Foreskin melanocyte (primary cell): ENCODE measurements at places on chromosomes 16 and 17.

- DNase-seq, result no peak
Observed at GRCh38 chr16:51971184-51971583, 575.8 kb downstream of the TOX3 start.

DNA sequence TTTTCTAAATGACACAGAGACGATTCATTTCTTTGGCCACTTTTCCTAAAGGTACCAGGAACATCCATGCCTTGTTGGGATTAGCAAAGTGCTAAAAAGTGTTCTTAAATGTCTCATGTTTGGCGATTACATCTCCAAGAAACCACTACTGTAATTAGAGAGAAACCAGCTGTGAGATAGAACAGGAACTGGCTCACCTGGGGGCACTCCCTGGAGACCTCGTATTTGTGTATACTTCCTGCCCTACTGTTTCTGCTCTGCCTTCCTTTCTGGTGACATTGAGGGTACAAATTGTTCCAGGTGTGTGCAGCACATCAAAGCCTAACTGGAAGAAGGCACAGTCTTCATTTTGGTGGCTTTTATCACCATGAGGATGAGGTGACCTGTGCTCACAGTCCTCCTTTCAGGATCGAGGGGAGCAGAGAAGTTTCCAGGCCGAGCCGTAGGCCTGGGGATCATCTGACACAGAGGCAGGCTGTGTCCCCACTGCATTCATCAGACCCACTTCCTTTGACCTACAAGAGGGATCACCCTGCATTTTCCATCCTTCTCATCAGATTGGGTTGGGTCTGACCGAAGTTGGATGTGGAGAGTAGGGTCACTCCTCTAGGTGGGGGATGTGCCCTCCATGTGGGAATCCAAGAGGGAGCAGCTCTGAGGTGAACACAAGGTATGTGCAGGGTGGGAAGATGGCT lies 23.7 kb downstream of the CCL4 start:
- DNase-seq, result no peak

GRCh38 chr17:19440421-19440820 lies 29.4 kb downstream of the RNF112 start:
- no peak for DNase-seq

DNA sequence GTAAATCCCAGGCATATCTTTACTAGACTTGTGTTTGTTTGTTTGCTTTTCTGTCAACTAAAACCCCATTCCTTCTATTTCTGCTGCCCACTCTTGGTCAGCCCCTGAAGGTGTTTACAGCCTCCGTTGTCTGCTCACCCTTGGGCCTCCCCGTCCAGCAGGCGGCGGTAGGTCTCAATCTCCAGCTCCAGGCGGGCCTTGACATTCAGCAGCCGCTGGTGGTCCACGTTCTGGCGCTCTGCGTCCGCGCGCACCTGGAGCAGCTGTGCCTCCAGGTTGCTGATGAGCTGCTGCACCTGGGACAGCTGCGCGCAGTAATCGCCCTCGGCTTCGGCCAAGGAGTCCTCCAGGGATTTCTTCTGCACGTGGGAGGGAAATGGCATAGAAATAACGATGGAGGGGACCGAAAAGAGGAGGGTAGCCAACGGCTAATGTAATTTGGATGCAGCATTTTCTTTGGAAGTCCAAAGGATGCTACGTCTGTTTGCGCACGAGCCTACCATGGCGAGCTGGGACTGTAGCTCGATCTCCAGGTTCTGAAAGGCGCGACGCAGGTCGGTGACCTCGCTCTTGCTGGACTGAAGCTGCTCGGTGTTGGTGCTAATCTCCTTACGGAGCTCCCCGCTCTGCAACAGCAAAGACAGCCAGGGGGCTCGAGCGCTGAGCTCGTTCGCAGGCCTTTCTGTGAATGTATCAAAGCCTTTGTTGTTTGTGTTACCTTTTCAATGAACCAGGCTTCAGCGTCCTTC lies 3.9 kb downstream of the KRT12 start:
- DNase-seq, result no peak

- DNase-seq, result no peak
Observed at GRCh38 chr16:67162506-67163163, 1.9 kb upstream of the HSF4 start.

- DNase-seq, result no peak
Observed at GRCh38 chr16:86213437-86214205, 296.7 kb upstream of the FOXF1 start.

DNA sequence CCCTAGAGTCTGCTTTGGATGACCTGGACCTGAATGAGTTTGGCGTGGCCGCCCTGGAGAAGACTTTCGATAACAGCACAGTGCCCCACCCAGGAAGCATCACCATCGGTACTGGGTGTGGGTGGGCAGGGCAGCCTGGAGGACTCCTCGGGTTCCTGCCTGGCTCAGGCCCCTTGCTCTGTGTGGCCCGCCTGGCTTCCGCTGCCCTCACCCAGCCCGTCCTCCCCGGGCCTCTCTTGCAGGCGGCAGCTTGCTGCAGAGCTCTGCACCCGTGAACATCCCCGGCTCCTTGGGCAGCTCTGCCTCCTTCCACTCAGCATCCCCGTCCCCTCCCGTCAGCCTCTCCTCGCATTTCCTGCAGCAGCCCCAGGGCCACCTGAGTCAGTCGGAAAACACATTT lies 24.5 kb downstream of the UNC13D start:
- no peak for DNase-seq

- DNase-seq, result no peak
Observed at GRCh38 chr17:57391857-57392471, 135.6 kb downstream of the MSI2 start.

GRCh38 chr17:10033449-10033848 lies 128.4 kb upstream of the RCVRN start:
- no peak for DNase-seq

DNA sequence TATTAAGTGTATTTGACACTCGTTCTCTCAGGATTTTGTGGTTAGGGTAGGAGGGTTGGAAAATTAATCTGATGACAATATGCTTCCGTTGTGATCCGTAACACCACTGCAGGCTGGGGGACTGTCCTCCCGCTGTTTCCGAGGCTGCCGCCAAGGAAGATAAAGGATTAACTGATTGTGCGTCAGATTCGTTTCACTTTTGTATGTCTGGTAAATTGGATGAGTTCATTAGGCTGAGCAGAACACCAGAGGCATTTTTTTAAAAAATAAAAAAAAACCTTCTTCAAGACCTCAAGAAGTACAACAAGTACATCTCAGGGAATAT lies 486.7 kb upstream of the SALL1 start:
- DNase-seq, result no peak

DNA sequence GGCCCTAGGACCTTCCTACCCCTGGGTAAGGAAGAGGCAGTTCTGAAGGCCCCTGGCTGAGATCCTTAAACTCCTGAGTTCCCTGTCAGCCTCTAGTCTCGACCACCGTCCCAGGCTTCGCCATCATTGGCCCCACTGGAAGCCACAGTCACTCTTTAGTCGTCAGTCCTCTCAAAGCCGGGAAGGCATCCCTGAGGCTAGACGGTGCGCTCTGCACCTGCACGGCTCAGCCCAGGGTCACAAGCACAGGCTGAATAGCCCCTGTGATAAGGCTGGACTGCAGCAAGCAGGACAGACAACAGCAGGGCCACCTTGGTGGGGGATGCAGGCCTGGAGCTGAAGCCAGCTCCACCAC lies 3.3 kb upstream of the HEXIM1 start:
- DNase-seq, result no peak

GRCh38 chr17:81166033-81166492 lies at the start of gene AATK:
Gene AATK, minus strand, starts transcription at chr17:81166221. Its CDS starts 229 bp downstream, at chr17:81165992.
- no peak for DNase-seq

DNA sequence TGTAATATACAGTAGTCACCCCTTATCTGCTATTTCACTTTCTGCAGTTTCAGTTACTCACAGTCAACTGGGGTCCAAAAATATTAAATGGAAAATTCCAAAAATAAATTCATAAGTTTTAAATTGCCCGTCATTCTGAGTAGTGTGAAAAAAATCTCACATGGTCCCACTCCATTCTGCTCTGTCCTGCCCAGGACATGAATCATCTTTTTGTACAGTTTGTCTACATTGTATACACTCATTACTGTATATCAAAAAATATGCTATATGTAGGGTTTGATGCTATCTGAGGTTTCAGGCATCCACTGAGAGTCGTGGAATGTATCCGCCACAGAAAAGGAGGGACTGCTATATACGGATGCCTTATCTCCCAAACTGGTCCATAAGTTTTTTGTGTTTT lies 16.0 kb upstream of the APPBP2 start:
- no peak for DNase-seq

DNA sequence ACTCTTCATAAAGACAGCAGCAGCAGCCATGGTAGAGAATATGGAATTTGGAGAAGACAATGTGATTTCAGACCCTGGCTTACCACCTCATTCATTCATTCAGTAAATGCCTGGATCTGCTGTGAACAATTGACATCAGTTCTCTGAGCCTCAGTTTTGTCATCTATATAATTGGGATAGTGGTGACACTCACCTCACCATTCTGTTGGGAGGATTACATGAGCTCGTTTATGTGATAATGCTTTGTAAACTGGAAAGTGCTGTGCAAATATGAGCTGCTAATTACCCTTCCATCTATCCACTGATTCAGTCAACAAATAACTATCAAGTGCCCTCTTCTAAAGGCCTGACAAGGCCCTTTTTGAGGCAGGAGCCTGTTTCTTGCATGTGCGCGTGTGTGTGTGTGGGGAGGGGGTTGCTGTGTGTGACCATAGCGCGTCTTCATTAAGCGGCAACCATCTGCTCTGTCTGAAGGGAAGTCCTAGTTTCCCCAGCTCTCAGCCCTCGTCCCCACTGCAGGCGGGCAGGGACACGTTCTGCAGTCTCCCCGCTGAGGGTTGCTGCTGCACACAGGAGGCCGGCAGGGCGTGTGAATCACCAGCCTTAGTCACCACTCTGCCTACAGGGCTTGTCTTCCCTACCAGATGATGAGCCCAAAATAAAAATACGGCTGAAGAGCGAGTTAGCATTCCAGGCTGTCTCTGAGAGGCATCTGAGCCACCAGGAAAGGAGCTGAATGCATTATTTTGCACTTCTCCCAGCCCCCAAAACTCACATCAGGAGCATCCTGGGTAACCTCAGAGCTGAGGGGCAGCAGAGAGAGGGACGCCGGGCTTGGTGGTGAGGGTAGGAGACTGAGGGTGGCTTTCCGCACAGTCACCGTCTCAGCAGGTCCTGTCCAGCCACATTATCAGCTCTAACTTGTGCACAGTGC lies 19.9 kb downstream of the ARL4D start:
- DNase-seq, result peak; percentile 65

DNA sequence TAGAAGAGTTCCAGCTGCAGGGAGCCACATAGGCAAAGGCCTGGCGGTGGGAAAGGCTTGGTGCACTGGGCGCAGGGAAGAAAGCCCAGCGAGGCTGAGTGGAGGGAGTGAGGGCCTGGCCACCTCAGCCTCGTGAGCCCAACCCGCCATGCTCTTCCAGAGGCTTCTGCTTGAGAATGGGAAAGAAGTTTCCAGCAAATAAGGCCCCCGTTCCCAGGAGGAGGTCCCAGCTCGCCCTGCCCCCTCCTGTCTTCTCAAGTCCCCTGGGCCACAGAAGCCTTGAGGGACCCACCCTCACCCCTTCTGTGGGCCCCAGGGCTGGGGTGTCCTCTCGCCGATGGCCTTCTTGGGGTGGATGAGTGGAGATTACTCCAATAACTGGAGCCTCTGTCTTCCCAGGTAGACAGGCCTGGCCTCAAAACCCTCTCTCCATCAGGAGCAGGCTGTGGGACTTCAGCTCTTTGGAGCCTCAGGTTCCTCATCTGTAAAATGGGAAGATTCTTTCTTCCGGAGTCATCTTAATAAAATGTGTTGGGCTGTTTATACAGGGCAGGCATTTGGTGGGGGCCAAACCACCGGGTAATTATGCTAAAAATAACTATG lies 933 bp upstream of the SNN start:
- DNase-seq, result no peak

DNA sequence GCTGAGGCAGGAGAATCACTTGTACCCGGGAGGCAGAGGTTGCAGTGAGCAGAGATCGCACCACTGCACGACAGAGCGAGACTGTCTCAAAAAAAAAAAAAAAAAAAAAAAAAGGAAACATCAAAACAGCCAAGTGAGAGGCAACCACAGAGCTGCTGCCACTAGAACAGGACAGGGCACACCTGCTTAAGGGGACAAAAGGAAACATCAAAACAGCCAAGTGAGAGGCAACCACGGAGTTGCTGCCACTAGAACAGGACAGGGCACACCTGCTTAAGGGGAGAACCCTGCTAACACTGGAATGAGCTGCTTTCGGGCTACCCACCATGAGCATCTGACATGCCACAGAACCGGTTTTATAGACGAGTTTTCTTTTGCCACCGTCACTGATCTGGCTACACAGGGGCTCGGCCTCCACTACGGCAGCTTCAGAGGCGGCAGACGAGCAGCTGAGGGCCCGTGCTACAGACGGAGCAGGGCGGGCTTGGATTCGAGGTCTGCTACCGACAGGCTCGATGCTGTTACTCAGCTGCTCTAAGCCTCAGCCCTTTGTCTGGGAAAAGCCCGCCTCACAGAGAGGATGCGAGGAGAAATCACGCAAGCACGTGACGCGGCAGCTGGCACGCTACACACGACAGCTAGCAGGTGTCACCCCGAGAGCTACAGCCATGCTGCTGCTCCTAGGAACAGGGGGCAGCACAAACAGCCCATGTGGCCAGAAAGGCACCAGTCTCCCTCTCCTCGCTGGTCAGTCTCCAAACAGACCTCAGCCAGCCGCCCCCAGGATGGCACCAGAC lies 2.0 kb downstream of the P4HB start:
- DNase-seq, result no peak

- DNase-seq, result no peak
Observed at GRCh38 chr17:68539548-68540467, 27.6 kb downstream of the PRKAR1A start.

GRCh38 chr17:35467824-35468223 lies 19.3 kb upstream of the SLFN13 start:
- no peak for DNase-seq

DNA sequence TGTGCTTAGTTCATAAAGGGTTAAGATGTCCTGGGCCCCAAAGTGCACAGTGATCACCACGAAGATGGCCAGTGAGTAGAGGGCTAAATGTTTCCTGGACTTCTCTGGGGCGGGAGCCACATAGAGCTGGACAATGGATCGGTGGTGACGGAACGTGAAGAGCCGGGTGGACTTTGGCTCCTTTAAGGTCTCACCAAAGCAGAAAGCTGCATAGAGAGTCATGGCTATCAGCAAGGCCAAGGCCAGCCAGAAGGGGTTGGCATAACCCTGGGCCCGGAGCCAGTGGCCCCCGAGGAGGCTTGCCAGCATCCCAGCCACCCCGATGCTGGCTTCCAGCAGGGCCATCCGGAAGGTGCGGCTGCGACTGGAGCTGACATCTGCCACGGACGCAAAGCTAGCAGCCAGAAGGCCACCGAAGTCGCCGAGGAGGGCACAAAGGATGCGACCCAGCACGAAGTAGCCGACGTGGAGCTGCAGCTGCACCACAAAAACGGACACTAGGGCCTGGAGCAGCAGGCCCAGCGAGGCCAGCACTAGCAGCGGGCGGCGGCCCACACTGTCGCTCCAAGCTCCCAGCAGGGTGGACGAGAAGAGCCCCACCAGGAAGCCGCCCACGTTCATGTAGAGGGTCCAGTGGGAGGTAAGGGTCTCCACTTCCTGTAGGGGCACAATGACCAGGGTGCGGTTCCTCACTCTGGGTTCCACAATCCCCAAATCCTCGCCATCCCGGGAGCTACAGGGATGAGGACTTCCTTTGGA lies 1.0 kb downstream of the SLC46A1 start:
- no peak for DNase-seq

- no peak for DNase-seq
Observed at GRCh38 chr17:47363171-47363570, 39.4 kb downstream of the EFCAB13 start.

- DNase-seq, result no peak
Observed at GRCh38 chr16:29308644-29309546, 97.6 kb downstream of the NPIPB11 start.

GRCh38 chr16:29789775-29790182 lies 772 bp upstream of the KIF22 start:
- DNase-seq, result no peak
